Pancreas (tissue), 10 donors: ENCODE measurements at places on chromosomes 5 and 9. TPM values are rescaled to one million over a fixed set of nuclear protein-coding genes. Genes with fewer than 3 reads are reported as not detected.
A peak's percentile ranks its signal among the peaks of the same experiment; 100 is the strongest.

GRCh38 chr5:15020736-15021135 is 149.2 kb upstream of the ANKH start:
- no peaks in the 10 kb centered on the region for H3K4me1 ChIP-seq
- DNase-seq, result no peak
- H3K4me3 ChIP-seq, result no peak overlapping the region

DNA sequence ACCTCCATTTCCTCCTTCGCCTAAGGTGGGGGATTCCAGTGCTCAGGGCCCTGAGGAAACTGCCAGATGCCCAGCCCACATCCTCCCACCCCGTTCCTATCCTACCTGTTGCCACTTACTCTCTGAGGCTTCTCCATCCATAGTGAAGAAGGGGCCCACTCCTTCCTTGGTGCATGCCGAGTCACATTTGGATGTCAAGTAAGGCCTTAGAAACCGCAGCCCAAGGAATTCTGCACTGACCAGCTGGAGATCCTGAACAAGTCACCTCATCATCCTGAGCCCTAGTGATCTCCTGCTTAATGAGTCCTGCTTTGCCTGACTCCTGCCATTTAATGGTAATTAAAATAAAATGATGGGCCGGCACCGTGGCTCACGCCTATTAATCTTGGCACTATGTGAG is 6.7 kb upstream of the TNIP1 start:
- no peak for DNase-seq
- H3K4me3 ChIP-seq, result no peak overlapping the region
- H3K27ac ChIP-seq, result peak overlapping the region; percentile 84
- H3K4me1 ChIP-seq, result peaks cover under 1% of the 10 kb centered on the region
- H3K27me3 ChIP-seq, result no peaks in the 10 kb centered on the region

GLT6D1 gene
- total RNA-seq, result not detected

GRCh38 chr5:148910686-148911361 is 84.4 kb downstream of the ADRB2 start:
- H3K27ac ChIP-seq, result no peak overlapping the region
- no peaks in the 10 kb centered on the region for H3K27me3 ChIP-seq
- no peaks in the 10 kb centered on the region for H3K4me1 ChIP-seq
- H3K4me3 ChIP-seq, result no peak overlapping the region
- DNase-seq, result no peak
- no peaks in the 10 kb centered on the region for H3K36me3 ChIP-seq
